CMK (cell line): ENCODE measurements at places on chromosomes 1 and 21.

- DNase-seq = no peak
These were observed 22.4 kb downstream of the VTCN1 start for GRCh38 chr1:117188170-117188815.

GRCh38 chr1:186298851-186299250, 76.2 kb downstream of the TPR start:
- DNase-seq = no peak

DNA sequence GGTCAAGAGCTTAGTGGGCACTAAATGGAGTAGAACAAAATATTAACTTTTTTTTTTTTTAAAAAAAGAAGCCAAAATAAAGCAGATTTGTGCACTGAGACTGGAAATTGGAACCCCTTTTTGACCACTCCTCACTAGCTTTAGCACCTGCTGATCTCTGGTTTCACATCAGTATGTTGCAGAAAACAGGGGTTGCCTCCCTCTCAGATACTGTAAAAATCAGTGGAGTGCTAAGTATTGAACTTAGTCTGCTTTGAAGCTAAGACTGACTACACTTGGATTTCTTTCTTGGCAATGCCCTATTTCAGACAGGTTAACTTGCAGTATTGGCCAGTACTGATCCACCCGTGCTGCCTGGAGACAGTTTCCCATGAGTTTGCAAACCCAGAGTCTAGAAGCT, 2.7 kb upstream of the KIAA0040 start:
- DNase-seq = no peak

DNA sequence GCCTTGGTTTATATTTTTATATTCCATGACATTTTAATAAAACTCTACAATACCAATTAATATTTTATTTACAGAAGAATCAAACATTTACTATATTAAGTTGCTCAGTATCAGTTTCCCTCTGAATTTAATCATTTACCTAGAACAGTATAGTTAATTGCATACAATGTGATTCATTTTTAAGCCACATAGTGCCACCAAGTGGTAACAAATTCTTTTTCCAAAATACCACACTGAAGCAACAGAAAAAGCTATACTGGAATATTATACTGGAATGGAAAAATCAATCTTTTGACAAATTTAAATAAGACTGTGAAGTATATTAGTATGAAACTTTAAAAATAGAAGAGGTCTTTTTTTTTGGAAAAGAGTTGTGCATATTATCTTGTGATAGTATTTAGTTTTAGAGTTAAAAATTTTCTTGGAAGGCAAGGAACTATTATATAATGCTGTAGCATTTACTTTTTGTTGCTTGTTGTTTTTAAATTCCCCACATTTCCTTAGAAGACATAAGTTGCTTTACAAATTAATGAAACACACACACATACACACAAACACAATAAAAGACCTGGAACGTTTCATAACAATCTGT, 57.3 kb downstream of the ZNF644 start:
- DNase-seq = no peak

- DNase-seq = no peak
These were observed 62.9 kb downstream of the MDM4 start for GRCh38 chr1:204578867-204579664.
